ENCODE measurements at places on chromosomes 3 and 15. TPM values are rescaled to one million over a fixed set of nuclear protein-coding genes. Genes with fewer than 3 reads are reported as not detected.

Gene BFSP2
- not detected for total RNA-seq

GRCh38 chr3:15647611-15648167, 46.1 kb downstream of the BTD start:
- ATAC-seq = peak; percentile 29

DNA sequence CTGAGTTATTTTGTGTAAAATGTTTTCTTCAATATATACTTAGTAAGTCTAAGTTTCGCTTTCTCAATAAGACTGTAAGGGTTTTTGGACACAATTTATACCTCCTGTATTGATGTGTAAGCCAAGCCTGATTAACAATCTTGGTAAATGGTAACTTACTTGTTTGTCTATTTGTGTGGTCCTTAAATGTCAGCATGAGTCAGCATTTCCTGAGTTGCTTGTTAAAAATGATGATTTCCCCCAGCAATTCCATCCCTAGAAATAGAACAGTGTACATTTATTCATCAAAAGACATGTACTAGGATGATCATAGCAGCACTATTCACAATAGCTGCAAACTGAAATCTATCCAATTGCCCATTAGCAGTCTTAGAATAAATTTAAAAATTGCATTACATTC, 53.4 kb upstream of the LRIG1 start:
- no peak for ATAC-seq

GRCh38 chr3:123401836-123402530, 46.9 kb downstream of the ADCY5 start:
- ATAC-seq = no peak

DNA sequence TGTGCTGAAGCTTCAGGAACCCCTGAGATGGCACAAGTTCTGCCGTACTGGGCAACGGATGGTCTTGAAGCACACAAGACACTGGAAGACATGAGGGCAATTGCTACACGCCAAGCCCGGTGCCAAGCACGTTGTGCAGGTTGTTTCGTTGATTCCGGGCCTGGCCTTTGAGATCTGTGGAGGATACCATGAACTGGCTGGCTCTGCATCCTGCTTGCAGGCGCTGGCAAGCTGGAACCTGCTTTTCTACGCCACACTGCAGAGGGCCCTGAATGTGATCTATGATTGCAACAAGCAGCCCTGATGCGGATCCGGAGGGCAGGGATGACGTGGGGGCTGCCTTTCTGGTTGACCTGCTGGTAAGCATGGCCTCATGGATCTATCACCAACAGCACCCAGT, 262.5 kb upstream of the ATP10A start:
- no peak for ATAC-seq

GRCh38 chr3:32556332-32556731, 14.3 kb downstream of the DYNC1LI1 start:
- no peak for ATAC-seq
